ENCODE measurements at places on chromosomes 7 and 10.

DNA sequence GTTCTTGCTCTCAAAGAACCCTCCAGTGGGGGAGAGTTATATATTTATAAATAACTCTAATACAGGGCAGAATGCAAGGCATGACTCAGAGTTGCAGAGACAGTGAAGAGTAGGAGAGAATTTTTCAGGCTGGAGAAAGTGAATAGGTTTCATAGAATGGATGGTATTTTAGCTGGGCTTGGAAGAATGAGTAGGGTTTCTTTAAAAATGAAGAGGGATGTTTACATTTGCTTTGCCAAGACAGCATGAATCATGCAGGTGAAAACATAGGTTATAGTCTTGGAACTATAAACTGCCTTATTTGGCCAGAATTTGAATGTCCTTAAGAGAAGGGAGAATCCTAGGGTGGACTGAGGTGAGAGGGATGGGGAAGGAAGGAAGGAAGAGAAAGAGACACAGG is 124.8 kb downstream of the CPED1 start:
- no peak for DNase-seq

GRCh38 chr7:99143853-99144672 is at the start of gene SMURF1:
SMURF1 (minus strand) TSS chr7:99144108; CDS start chr7:99143780, 328 bp downstream.
- DNase-seq = peak; percentile 76

GRCh38 chr7:98360221-98361130 is 40.4 kb downstream of the BAIAP2L1 start:
- DNase-seq = peak; percentile 17

DNA sequence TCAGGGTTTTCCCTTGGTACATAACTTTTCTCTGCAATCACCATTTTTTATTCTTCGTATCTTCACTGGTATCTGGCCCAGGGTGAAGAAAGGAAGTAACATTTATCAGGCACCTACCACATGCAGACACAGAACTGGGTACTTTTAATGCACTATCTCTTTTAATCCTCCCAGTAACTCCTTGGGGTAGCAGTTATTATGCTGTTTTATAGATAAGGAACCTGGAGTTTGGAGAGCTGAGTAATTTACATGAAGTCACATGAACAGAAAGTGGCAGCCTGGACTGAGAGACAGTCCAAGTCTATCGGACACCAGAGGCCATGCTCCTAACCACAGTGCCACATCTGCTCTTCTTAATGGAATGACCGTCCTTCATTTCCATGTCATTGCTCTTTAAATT is 117.1 kb upstream of the PODXL start:
- no peak for DNase-seq

DNA sequence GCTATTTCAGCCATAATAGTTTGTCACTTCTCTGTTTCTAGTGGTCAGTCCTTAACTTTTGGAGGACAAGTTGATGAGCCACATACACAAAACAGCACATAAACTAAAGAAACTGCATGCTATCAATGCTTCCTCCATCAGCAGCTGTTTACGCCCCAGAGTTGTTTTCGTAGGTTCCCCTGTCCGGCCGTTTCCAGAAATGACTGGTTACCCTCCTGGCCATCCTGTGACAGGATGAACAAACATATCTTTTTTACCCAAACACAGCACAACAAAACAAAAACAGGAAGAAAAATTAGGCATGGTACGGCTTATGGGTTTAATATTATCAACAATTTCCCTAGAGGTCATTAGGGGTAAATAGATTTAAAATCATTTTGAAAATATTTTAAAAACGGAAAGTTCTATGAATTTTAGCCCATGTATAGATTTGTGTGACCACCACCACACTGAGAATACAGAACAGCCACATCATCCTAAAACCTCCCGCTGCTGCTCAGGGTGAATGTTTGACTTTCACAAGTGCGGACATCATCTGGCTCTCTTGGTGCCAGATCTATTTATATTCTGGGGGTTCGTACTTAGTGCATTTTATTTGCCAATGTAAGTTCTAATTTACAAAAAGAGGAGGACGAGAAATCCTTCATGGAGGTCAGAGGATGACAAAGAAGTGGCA is 74.8 kb downstream of the HIPK2 start:
- no peak for DNase-seq

DNA sequence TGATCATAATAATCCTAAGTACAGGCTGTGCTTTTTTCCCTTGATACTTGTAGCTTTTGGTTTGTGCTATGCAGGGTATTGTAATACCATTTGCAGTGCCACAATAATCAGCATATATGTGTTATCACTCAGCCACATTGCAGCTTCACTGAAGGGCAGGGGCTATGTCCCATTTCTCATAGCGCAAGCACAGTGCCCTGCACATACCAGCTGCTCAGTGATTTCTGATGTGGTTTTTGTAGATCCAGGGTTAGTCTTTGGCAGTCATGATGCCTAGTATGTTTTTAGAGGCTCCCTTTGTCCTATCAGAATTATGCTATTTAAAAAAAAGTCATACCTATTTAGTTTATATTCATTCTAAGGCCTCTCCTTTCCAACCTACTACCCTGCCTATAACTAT is 25.8 kb downstream of the MET start:
- no peak for DNase-seq

DNA sequence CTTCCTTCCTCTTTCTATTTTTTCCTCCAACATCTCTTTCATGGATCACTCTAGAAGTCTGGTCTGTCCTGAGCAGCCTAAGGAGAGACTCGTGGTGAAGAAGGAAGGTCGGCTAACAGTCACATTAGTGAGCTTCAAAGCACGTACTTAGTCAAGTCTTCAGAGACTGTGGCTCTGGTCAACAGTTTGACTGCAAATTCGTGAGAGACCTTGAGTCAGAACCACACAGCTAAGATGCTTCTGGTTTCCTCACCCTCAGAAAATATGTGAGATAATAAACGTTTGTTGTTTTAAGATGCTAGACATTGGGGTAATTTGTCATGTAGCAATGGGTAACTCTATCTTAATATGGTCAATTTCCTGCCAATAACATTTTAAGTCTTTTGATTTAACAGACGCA is 126.2 kb upstream of the LRRN3 start:
- DNase-seq = no peak

DNA sequence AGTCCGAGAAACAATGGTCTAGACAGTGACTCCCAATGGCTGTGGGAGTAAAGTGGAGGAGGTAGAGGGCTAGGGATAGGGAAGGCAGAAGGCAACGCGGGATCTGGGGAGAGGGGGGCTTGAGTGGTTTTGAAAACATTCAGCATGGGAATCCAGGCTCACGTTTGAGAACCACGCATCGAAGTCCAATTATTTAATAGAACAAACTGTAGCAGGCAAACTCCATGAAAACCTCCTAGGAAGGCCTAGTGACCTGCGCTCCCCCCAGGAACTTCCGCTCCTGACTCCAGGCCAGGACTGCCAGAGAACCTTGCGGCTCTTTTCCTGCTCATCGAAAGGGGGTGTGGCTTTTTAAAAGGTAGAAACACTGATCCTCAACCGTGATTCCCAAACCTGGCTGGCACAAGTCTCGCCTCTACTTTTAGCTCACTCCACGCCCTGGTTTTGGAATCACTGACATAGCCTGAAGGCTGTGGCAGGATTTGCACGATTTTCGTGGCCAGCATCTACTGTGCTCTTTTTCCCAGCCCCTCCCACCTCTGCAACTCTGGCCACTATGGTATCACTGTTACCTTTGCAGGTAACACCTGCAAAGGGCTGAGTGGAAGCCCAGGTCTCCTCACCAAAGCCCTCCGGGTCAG is 43.4 kb downstream of the MYOF start:
- peak; percentile 80 for DNase-seq

- DNase-seq = no peak
Measured at GRCh38 chr10:17161775-17162174, 32.2 kb upstream of the CUBN start.

DNA sequence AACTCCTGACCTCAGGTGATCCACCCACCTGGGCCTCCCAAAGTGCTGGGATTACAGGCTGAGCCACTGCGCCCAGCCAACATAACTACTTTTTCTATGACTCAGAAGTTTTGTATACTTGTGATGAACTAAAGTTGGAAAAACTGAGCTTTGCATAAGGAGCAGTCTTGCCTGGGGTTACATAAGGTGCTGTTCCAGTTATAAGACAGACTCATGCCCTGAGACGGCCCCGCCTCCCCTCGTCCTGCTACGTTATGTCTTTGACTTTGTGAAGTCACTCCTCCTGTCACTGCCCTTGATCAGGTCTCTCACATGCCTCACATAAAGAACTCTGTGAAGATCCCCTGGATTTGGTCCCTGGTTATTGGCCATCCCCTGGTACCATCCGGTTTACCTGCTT is 40.4 kb upstream of the OPN4 start:
- DNase-seq = no peak

GRCh38 chr7:148348466-148348865 is 242.1 kb upstream of the C7orf33 start:
- no peak for DNase-seq

GRCh38 chr10:8311526-8312070 is 257.1 kb downstream of the GATA3 start:
- DNase-seq = no peak

- DNase-seq = no peak
Measured at GRCh38 chr7:55425141-55425752, 60.1 kb downstream of the LANCL2 start.

- no peak for DNase-seq
Measured at GRCh38 chr7:13563680-13564079, 425.8 kb downstream of the ETV1 start.

GRCh38 chr7:95781961-95782586 is 9.7 kb downstream of the DYNC1I1 start:
- DNase-seq = no peak
